ENCODE measurements at places on chromosomes 12 and 14.

GRCh38 chr14:36662543-36663403 is 1.1 kb downstream of the PAX9 start:
- no peak for DNase-seq

DNA sequence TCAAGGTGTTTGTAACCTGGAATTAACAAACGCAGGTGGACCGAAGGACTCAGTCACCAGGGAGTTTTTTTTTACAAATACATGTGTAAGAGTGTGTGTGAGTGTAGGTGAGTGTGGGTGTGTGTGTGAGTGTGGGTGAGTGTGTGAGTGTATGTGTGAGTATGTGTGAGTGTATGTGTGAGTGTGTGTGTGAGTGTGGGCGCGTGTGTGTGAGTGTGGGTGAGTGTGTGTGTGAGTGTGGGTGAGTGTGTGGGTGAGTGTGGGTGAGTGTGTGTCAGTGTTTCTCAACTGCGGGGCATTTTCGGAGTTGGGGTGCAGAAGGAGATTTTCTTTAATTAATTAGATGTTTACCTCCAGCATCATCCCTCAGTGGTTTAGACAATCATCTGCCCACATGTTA is 1178.8 kb downstream of the VRK1 start:
- DNase-seq, result no peak

- no peak for DNase-seq
These were observed 116.7 kb upstream of the CAND1 start for GRCh38 chr12:67152451-67152850.

- no peak for DNase-seq
These were observed 6.2 kb downstream of the IRAK3 start for GRCh38 chr12:66195242-66195641.

- DNase-seq, result no peak
These were observed 135.2 kb downstream of the RERGL start for GRCh38 chr12:17954788-17955187.

DNA sequence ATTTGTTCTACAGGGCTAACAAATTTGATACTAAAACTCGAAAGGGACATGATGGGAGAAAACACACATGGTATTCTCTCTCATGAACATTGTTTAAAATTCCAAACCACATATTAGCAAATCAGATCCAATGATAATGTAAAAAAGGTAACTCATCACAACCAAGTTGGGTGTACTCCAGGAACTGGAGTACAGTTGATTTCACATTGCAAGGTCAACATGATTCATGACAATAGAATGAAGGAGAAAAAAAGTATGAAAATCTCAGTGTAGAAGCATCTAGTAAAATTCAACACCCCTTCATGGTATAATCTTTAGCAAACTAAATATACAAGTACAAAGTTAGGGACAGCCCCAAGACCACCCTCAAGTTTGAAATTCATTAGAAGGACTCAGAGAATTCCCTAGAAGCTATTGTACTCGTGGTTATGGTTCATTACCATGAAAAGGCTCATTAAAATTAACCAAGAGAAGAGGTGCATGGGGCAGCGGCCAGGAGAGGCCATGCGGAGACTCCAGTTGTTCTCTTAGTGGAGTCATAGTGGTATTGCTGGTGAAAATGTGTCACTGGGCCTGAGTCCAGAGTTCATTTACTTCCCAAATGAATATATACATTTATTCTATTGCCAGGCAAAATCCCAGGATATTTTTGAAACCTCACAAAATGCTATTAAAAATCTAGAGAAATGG is 3.1 kb upstream of the CDCA4 start:
- DNase-seq, result no peak

DNA sequence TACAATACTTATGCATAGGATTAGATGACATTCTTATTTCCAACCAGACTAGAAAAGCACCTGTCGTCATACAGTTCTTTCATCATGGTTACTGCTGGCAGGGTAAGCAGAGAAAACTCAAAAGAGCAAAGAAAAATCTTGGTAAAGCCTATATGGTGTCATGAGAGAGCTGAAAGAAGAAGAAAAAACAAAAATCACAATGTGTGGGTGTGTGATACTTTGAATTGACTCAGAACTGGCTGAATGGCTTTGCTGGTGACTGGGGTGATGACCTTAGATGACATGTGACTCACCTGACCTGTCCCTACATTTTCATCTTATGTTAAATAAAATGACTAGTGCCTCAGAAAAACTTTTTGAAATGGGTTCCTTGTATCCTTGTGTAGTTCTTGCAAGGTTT is 278.1 kb upstream of the LMO3 start:
- no peak for DNase-seq

DNA sequence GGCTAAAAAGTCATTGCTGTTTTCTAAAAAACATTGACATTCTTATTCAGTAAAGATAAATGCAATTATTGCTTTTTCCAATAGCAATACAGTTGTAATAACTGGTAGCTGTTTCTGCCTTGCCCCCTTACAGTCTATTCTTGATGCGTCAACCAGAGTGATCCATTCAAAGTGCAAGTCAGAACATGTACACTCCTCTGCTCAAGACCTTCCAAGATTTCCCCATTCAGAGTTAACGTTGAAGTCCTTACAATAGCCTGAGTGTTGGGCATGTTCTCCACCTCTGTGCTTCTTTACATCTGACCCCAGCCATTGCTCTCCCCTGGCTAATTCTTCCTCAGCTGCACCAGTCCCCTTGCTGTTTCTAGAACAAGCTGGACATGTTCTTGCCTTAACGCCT is 24.3 kb downstream of the VRK1 start:
- no peak for DNase-seq

Measured in stimulated activated CD4-positive, alpha-beta T cell treated with anti-CD3 and anti-CD28 coated beads, Interleukin-1b, Interleukin-23, amount 100 ng/mL, for 1 hour (primary cell).